ENCODE measurements at places on chromosomes 4 and X.

- DNase-seq, result no peak
Measured at GRCh38 chr4:123698556-123698955, 302.0 kb downstream of the SPRY1 start.

DNA sequence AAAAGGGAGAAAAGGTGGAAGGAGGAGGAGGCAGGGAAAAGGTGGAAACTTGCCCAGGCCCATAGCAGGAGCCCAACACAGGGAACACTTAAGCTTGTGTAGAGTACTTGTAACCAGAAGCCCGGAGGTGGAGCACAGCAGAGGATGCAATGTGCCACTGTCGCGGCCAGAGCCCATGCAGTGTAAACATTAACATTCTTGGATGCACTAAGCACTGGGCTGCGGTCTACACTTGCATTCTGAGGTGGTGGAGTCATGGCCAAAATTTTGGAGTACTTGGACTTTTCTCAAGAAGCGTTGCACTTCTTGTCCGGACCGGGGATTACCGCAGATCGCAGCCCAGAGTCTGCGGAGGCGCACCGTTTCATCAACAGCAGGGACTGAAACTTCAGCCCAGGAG lies 4.5 kb upstream of the RHOXF1 start:
- DNase-seq, result no peak

- DNase-seq, result no peak
Measured at GRCh38 chr4:146450524-146450923, 71.2 kb downstream of the SLC10A7 start.

GRCh38 chrX:127390316-127390715 lies 570.8 kb downstream of the PRR32 start:
- no peak for DNase-seq

DNA sequence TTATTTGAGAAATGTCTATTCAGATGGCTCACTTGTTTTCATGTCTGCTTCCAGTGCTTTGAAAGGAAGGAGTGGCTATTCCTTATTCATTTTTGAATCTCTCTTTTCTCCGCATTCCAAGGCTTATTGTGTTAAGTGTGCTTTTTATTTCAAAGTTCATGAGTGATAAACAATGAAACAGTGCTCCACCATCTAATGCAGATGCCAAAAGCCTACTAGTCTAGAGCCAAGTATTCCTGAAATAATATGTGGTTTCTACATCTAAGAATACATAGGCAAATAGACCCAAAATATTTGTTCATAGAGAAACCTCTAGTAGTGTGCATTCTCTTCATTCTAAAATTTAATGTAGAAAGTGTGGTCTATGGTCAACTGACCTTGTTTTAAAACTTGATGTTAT lies 187.3 kb downstream of the GABRB1 start:
- DNase-seq, result no peak

GRCh38 chr4:3009422-3009821 lies 46.1 kb downstream of the GRK4 start:
- DNase-seq, result no peak

GRCh38 chr4:76892001-76892400 lies 5.9 kb downstream of the SOWAHB start:
- DNase-seq, result no peak
